ENCODE measurements at places on chromosomes 6 and 20.

DNA sequence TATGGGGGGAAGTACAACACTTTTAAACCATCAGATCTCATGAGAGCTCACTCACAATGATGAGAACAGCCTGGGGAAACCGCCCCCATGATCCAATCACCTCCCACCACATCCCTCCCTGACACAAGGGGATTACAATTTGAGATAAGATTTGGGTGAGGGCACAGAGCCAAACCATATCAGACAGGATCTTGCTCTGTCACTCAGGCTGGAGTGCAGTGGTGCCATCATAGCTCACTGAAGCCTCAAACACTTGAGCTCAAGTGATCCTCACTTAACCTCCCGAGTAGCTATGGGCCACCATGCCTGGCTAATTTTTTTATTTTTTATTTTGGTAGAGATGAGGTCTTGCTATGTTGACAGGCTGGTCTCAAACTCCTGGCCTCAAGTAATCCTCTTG is 5.1 kb upstream of the IYD start:
- DNase-seq, result no peak

- no peak for DNase-seq
These were observed 280.5 kb downstream of the QKI start for GRCh38 chr6:163694988-163695398.

DNA sequence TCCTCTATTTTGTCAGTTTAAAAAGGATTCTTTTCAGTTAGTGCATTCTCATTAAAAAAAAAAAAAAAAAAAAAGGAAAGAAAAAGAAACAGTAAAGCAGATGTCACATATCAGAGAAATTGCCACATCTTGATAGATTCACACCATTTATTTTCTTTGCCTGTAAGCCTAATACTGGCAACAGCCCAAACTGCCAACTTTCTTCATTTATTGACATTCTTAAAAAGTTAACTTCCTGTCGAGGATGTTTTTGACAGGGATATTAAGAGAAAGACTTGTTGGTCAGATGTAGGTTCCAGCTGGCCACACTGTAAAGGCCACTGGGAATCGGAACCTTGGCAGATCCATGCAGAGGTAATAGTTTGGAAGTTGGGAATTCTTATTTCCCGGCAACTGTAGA is 332.6 kb downstream of the NRN1 start:
- no peak for DNase-seq

DNA sequence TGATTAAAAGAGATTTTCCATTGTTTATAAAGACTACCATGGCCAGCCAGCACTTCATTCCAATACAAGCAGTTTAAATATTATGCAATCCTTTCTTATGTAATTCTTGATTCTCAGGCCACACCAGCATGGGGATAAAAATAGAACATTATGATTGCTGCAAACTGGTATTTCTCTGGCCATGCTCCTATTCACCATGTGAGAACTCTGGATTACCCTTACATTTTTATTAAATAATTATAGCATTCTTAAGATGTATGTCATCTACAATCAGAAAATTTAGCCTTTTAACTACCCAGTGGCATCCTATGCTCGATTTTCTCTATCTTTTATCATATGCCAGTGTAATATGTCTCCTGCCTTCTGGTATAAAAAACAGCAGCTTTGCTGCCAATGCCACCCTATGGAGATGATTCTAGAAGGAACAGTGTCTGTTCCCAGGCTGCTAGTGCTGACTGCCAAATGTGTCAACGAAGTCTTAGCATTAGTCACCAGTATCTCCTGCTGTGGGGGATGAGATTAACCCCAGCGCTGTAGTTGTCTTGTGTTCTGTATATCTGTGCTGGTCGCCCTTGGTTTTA is 501.4 kb downstream of the BCKDHB start:
- DNase-seq, result peak; percentile 75

GRCh38 chr6:38119516-38119915 is 300.0 kb downstream of the ZFAND3 start:
- no peak for DNase-seq

DNA sequence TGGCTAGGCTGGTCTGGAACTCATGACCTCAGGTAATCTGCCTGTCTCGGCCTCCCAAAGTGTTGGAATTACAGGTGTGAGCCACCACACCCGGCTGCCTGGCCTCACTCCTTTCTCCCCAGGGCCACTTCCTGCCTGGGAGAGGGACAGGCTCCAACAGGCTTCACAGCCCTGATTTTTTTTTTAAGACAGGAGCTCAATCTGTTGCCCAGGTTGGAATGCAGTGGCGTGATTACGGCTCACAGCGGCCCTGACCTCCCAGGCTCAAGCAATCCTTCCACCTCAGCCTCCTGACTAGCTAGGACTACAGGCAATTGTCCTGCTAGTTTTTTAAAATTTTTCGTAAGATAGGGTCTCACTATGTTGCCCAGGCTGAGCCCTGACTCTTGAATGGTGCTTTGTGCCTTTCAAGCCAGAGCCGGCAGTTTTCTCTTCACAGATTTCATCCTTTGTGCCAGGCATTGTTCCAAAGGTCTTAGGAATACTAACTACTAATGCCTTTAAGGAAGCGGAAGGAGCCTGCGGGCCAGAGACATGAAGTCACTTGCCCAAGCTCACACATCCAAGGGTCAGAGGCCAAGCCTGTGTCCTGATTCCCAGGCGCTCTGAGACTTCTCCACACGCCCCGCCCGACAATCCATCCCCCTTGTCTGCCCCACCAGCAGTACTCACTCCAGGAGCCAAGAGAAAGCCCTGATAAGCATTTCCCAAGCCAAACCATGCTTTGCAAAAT is 19.2 kb downstream of the CAPN11 start:
- DNase-seq, result peak; percentile 75

DNA sequence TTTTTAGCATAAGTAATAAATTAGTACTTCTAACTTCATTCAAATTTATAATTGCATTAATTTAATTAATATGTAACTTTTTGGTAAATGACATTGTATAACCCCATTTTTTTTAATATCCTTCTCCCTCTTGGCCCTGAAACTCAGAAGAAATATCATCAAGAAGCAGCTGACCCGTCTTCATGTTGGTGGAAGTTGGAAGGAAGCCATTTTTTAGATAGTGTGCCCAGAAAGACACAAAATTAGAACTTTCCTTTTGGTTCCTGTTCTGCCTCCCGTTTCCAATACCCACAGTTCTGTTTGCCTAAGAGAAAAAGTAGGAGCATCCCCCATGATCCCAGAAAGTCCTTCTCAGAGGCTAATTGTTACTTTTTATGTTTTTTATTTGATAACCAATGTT is 65.5 kb downstream of the PLCB4 start:
- DNase-seq, result no peak

GRCh38 chr6:98416027-98416426 is 418.3 kb upstream of the POU3F2 start:
- DNase-seq, result peak; percentile 3

DNA sequence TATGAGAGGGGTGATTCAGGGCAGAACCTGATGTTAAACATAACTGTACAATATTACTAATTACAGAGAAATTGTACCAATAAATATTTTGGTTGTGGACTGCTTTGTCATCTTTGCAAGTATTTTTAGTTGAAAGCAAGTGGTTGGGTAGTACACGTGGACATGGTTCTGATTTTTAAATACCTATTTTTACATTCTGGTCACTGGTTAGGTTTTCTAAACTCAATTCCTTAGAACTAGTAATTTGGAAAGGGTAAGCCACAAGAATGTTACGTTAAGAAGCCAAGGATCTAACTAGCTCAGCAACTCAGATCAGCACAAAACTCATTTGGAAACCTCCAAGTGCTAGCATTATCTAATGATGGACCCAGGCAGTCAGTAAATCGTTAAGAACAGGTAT is 2.7 kb downstream of the EPB41L2 start:
- peak; percentile 71 for DNase-seq

- no peak for DNase-seq
These were observed 4.6 kb downstream of the MAP3K4 start for GRCh38 chr6:160996131-160996601.

DNA sequence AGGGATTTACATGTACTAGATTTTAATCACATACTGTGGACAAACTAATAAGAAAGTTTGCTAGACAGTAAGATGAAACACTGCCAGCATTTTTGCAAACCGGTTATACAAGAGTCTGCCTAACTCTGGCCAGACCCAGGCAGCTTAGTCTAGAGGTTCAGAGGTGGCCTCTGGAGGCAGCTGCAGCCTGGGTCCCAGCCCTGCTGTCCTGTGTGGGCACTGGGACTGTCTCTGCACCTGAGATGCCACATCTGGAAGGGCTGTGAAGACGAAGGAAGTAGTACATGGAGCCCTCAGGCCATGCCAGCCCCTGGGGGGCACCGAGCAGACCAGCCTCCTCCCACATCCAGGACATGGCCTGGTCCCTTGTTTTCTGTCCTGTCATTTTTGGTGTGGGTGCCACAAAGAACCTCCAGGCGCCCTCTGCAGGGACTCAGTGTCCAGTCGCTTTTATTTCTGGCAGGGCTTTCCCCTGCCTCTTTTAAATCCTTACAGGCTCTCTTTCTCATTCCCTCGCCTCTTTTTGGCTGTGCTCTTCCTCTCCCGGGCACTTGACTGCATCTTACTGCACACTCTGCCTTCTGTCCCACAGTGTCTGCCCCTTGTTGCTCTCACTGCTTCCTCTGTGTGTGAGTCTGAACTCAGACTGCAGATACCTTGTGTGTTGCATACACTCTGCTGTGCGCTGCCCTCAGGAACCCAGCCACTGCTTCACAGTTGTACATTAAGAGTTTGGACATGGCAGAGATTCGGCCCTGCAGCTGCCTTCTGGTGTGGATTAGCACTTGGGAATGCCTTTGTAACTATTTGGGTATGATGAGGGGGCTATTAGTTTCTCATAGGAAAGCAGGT is 216.7 kb downstream of the ZDHHC14 start:
- peak; percentile 62 for DNase-seq

- DNase-seq, result peak; percentile 82
These were observed 891.4 kb downstream of the TFAP2A start for GRCh38 chr6:9523462-9523861.

DNA sequence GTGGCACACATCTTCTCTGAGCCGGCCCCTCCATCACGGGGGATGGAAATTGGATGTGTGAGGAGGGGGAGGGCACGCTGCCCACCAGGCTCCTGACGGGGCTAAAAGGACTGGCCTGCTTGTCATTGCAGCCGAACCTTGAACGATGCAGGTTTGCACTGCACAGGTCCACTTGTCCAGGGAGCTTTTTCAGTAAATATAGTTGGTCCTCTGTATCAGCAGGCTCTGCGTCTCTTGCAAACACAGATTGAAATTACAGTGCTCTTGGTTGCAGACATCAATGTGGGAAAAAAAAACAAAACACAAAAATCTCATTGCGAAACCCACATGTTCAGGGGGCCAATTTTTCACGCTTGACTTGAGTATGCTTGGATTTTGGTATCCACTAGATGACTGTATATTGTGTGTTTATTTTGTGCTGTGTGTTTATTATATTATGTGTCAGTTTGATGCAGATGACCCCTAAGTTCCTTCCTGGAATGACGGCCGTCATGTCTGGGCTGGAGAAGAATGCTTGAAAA is 29.2 kb downstream of the ERMARD start:
- DNase-seq, result peak; percentile 74

DNA sequence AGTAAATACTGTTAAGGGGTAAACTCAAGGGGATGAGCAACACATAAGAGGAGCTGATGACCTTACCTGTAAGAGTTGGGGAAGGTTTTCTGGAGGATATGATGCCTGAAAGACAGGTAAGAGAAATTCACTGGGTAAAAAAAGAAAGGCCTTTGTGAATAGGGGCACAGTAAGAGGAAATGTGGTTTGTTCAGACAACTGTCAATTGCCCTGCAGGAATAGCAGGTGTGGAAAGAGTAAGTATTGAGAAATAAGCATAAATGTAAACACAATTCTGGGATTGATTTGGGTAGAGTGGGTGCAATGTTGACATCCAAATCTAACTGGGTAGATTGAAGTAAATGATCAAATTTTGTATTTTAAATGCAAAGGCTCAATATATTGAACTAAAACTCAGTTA is 670.0 kb downstream of the DHX35 start:
- DNase-seq, result no peak

DNA sequence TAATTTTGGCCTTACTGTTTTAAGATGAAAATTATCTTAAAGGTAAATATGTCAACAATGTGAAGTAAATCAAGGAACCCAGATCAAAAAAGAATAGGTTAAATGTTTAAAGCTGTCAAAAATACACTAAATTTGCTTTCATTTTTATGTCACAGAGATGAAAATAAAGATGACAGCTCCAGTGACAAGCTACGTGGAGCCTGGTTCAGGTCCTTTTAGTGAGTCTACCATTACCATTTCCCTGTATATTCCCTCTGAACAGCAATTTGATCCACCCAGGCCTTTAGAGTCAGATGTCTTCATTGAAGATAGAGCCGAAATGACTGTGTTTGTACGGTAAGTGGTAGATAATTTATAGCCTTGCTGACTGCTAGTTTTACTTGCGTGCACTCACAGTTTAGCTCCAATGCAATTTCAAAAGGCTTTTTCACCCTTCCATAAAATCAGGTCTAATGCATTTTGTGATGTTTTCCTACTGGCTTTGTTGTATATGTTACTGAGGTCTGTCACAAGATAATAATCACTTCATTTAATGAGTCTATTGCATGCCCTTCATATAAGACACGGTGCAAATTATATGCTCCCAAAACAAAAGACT is 1.9 kb downstream of the HEBP2 start:
- DNase-seq, result no peak

DNA sequence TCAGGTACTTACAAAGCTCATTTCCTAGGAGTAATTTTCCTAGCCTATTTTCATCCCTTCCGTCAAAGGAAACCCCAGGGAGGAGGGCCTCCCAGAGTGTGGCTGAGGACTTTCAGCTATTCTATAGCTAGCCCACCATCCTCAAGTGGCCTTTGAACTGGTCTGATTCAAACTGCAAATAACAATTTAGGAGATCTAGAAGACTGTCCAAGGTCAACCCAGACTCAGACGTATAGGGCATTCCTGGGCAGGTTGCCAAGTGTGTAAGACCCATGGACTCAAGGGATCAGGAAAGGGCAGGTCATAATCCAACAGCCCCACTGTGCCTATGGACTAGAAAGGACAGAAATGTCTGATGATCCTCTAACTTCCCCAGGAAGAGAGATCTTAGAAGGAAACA is 2.1 kb upstream of the RRAGD start:
- DNase-seq, result no peak

- no peak for DNase-seq
These were observed 19.7 kb downstream of the TRAF3IP2 start for GRCh38 chr6:111585974-111586315.

DNA sequence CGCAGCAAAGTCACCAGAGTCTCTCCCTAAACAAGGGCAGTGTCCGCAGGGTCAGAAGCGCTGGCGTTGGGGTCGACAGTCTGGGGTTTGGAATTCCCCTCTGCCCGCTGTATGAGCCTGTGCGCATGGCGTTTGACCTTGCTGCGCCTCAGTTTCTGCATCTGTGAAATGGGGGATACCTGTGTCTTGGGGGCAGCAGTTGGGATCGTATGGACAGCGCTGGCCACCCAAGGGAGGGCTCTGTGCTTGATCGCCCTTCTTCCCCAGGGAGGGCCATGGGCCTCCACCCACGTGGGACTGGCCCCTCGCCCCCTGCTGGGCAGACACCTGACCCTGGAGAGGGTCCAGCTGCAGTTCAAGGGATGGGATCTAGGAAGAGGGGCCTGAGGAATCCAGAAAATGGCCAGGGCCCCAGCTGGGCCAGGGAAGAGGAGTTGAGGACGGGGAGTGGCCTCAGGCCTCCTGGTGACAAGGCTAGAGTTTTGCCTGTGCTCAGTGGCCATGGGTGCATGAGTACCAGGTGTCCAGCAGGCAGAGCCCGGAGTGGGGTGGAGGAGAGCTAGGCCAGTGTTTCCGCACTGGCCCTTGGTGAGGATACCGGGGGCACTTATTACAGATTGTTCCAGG is 26.4 kb upstream of the PHACTR3 start:
- no peak for DNase-seq

- DNase-seq, result peak; percentile 55
These were observed 19.7 kb upstream of the TLDC2 start for GRCh38 chr20:36856195-36856594.

- no peak for DNase-seq
These were observed 136.8 kb upstream of the RPS6KA2 start for GRCh38 chr6:166763606-166764472.
